ENCODE measurements at places on chromosomes 1 and 21.
A peak's percentile ranks its signal among the peaks of the same experiment; 100 is the strongest.

DNA sequence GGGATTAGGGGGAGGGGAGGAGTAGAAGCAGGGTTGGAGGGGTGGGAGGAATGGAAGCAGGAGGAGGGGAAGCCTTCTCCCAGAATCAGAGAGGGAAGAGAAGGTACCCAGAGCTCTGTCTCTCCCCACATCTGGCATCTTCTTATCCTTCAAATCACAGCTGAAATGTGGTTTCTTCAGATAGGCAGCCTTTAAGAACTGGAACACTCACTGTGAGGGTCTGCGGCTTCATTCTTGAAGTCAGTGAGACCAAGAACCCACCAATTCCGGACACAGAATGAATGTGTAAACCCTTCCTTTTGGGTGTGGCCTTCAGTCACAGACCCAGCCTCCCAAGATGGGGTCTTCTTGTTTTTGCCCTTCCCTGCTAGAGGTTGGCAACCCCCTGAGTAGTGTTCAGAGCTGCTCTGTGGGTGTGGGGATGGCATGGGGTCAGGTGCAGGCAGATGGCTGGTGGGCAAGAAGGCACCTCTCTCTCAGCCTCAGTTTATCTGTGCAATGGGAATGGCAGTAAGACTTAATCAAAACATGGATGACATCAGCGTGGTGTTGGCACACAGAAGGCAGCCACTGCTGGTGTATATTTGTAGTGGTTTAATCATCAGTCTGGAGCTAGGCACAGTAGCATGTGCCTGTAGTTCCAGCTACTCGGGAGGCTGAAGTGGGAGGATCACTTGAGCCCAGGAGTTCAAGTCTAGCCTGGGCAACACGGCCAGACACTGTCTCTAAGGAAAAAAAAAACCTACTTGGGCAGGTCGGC, 7.2 kb downstream of the FAAH start:
- no peak for DNase-seq

DNA sequence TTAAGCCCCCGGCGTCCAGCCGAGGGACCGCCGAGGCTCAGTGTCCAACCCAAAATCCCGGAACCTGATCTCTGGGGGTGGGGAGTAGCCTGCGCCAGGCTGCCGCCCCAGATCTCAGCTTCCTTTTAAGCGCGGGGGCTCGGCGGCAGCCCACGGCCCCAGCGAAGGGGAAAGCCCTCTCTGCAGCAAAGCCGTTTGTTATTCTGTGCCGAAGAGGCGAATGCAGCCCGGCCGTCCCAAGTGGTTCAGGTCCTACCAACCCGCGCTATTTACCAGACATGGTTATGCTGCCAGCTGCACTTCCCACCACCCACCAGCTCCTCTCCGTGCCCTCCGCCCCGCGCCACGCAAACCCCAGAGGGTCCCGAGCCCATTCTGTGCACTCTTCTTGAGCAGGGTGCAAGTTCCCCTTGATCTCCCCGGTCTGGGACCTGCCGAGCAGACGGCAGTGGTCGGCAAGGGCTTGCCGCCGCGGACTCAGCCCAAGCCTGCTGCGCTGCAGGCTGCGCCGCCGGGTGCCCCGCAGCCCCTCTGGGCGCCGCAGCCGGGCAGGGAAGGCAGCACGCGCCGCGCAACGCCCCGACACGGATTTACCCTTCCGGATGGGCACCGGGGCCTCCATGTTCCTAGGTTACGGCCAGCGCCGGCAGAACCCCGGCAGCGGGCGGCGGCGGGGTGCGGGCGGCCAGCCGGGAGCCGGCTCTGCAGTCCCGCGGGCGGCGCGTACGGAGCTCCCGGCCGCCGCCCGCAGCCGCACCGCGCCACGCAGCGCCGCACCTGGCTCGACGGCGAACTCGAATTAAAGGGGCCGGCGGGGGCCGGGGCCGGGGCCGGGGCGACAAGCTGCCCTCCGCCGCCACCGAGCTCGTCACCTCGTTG, 738 bp upstream of the KCNA2 start:
- no peak for DNase-seq

GRCh38 chr1:192445241-192445640, 128.4 kb downstream of the RGS21 start:
- no peak for DNase-seq

GRCh38 chr1:46529031-46529630, 22.3 kb downstream of the KNCN start:
- peak; percentile 29 for DNase-seq

DNA sequence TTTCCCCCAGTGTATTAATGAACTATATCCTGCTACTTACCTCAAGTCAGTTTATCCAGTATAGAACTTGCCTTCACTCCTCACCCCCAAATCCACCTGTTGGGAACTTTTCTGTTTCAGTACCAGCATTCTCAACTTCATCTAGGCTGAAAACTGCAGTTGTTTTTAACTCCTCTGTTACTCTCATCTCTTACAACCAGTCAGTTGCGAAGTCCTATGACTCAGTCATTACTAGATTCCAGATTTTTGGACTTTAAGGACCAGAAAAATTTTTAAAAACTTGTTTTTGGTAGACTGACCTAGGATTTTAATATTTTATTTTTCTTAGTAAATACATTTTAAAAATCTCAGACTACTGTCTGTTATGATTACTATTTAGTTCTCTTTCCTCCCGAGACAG, 8.1 kb downstream of the GNAI3 start:
- no peak for DNase-seq

DNA sequence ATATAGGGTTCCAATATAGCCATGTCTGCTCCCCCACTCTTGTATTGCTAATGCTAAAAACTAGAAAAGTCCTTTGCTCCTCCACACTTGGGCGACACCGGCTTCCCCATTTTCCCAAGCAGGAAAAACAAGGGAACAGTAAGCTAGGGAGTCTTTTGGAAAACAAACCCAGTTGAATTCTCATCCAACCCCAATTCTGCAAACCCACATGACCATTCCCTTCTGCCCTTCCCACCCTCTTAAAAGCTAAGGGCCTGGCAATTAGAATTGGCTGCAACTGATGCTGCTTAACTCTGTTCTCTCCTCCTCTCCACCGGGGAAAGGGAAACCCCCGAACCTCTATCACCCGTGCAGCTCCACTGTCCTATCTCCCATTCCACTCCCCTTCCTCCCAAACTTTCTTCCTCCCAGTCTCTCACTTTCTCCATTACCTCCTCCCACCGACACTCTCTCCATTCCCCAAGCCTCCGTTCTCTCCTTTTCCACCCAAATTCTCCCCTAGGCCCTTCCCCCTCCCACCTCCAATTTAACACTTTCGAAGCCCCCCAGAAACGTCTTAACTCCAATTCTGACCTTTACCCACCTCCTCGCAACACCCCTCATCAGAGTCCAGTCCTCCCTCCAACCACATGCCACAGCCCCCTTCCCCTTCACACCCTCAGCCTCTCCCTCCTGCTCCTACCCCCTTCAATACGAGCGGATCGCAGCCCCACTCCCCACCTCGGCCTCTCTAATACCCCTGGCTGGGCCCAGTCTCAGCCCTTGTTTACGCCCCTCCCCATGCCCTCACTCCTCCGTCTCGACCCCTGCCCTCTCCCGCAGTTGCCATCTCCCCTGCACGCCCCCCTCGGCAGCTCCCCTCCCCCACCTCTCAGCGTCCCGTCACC, 701 bp downstream of the DEDD start:
- DNase-seq: no peak

DNA sequence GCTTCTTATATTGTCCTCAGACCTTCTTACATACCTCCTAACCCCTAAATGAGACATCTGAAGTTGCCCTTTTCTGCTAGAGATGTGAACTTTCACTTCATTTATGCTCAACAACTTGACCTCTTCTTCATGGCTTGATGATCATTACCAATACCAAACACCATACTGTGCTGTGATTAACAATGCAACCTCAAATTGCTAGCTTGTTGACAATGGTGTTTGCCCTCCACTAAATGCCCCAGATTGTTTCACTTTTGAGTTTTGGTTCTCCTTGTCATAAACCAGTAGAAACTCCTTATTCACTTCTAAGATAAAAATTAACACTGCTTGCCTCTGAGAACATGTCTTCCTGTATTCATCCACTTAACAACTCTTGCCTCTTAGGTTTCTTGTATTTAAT, 5.6 kb downstream of the JAK1 start:
- DNase-seq: no peak

- no peak for DNase-seq
Measured at GRCh38 chr1:227459977-227460376, 103.4 kb upstream of the ZNF678 start.

DNA sequence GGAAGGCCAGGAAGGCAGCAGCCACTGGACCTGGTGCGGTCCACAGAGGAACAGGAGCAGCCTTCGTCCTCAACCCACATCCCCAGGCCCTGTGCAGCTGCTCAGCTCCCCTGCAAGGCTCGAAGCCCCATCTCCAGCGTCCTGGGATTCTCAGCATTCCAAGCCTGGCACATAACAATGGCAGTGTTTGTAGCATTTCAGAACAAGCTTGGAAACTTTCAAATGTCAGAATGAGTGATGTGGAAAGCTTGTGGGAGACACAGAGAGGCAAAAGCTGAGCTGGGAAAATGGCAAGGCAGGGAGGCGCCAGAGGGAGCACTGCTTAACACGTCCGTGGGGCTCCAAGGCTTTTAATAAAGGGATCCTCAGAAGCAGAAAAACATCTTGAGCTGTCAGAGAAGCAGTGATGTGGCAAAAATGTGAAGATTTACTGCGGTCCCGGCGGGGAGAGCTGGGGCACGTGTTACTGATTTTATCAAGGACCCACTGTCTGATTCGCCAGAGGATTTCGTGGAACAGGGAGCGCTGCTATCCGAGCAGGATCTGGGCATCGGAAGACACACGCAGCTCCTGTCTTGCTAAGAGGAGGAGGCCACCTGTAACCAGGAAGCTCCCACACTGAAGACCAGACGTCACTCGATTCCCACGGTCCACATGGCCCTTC, 38.1 kb downstream of the TOMM20 start:
- DNase-seq: peak; percentile 88

DNA sequence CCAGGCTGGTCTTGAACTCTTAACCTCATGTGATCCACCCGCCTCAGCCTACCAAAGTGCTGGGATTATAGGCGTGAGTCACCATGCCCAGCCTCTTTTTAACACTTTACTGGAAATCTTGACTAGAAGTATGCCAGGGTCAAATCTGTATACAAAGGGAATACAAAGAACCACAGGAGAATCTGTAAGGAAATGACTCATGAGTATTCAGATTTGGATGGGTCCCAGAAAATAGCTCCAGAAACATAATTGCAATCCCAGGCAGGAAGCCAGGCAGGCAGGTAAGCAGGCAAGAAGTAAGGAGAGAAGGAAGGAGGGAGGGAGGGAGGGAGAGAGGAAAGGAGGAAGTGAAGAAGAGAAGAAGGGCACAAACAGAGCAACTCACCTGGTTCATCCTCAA, 22.8 kb upstream of the TIAM1 start:
- DNase-seq: peak; percentile 80

DNA sequence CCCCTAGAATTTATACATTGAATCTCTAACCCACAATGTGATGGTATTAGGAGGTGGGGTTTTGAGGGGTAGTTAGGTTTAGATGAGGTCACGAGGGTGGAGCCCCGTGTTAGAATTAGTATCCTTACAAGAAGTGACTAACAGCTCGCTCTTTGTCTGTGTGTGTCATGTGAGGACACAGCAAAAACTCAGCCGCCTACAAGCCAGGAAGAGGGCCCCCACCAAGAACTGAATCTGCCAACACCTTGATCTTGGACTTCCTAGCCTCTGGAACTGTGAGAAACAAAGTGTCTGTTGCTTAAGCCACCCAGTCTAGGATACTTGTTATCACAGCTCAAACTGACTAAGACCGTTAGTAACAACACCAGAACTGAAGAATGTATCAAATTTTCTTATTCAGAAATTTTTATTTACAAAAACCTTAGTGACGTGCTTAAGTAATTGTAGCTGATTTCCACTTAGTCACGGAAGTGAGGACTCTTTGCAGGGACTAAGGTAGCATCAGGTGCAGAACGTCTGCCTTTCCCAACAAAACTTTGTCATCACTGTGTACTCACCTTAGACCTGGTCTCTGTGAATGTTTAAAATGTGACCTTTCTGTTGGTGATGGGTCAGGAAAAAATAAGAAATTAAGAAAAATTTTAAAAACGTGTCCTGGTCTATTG, 24.5 kb upstream of the LRRC8C start:
- DNase-seq: peak; percentile 22

DNA sequence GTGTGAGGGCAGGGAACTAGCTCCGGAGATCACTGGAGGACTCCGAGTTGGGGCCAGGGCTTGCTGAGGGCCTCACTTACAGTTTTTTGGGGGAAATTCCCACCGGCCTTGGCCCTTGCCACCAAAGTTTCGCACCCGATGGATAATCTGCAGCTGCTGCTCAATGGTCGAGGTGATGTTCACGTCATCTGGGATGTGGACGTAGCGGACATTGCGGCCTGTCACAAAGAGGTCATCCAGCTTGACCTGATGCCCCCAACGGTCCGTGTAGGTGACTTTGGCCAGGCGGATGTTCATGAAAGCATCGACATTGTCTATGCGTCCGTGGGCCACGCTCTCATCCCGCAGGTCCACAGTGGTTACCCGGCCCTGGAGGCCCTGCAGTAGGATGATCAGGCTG, 4.0 kb downstream of the LSM10 start:
- no peak for DNase-seq

- no peak for DNase-seq
Measured at GRCh38 chr1:208654241-208654640, 410.1 kb upstream of the PLXNA2 start.

Data from COLO829 (cell line).